ENCODE measurements at places on chromosomes 13 and 19.

DNA sequence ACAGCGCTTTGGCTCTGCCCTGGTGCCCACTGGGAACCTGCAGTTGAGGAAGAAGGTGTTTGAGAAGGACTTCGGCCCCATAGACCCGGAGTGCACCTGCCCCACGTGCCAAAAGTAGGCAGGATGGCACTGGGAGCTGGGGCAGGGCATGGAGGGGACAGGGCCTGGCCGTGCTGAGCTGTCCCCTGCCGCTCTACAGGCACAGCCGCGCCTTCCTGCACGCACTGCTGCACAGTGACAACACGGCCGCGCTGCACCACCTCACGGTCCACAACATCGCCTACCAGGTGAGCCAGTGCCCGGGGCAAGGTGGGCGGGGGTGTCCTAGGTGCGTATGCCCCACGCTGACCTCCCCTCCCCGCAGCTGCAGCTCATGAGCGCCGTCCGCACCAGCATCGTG is 5.1 kb upstream of the DNM2 start:
- DNase-seq: no peak

GRCh38 chr19:38921420-38922274 is 8.9 kb downstream of the SARS2 start:
- DNase-seq: no peak

DNA sequence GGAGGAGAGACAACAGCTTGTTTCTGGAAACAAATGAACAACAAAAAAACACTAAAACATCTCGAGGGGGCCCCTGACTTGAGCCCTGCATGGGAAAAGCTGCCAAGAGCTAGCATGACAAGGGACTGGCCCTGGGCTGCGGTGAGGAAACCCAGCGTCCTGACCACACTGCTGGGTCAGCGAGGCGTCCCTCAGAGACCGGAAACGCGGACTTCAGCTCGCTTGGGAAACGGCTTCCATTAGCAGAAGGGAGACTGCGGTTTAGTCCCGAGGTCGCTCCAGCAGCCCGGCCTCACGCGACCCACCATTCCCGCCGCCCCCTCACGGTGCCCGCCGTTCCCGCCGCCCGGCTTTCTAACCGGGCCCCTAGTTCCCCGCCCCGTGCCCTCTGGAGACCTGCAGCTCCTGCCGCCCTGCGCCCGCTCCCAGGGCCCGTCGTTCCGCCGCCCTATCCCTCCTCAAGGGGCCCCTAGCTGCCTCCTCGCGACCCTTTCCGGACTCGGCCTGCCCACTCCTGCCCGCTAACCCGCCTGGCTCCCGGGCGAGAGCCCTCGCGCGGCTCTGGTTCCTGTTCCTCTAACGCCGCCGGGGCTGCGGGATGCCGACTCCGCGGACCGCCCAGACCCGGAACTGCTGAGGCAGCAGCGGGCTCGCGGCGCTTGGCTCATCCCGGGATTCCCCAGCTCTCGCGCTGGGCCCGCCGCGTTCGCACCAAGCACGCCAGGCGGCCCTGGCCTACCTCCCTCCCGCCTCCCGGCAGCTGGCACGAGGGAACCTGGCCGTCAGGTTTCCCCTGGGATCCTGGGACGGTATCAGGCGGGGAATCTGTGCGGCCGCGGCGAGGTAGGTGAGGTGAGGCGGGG is at the start of gene CCDC122:
CCDC122 (minus strand) TSS at position 849 of the 863 bp plus-strand sequence. CDS start 10,364 bp downstream, outside the sequence.
- DNase-seq: peak; percentile 49

DNA sequence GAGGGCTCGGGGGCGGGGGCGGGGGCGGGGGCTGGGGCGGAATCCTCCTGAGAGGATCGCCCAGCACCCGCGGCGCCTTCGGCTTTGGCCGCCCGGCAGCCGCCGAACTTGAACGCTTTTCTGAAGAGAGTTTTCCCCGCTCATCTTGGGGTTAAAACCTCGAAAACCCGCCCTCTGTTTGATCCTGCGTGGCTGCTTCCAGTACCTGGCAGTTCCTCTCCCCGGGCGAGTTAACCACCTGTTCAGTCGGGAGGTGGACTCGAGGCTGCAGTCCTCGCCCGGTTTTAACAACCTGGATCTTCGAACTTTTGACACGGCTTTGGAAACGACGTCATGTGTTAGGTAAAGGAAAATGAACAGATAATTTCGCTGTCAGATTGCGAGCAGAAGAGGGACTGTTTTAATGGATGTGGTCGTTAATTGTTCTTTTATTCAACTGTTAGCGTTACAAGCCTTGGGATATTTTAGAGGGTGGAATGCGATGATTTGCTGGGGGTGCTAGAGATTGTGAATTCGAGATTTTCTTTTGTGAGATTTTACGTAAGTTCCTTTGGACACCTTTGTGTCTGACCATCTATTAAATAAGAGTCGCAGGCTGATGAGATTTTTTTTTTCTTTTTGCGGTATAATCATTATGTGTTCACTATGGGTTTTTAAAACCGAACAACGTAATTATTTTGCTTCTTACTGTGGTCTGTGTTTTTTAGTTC is 1.0 kb downstream of the FNDC3A start:
- DNase-seq: peak; percentile 71

GRCh38 chr13:38819053-38819452 is 132.2 kb downstream of the FREM2 start:
- peak; percentile 53 for DNase-seq

- peak; percentile 63 for DNase-seq
These were observed 20.3 kb upstream of the TRIM13 start for GRCh38 chr13:49976314-49977258.

DNA sequence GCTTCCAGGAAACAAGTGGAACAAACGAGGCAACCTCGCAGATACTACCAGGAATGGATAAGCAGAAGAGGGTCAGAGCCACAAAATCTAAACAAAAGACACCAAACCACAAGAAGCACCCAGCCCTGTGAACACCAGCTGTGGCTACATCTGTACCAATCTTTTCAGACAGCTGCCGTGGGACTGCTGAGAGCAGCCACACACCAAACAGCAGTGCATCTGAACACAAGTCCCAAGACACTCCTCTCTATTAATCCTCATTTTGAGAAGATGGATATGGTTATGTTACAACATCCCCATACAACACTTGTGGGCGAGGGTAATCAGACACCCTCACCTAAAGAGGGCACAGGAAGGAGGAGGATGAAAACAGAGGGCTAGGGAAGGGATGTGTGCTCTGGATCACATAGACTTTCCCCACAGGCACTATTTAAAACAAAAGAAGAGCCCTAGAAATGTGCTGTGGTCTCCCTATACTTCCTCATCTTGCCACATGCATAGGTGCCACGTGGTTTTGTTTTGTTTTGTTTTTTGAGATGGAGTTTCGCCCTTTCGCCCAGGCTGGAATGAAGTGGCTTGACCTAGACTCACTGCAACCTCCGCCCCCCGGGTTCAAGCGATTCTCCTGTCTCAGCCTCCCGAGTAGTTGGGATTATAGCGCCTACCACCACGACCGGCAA is 41.6 kb upstream of the ZNF14 start:
- no peak for DNase-seq

- DNase-seq: no peak
These were observed 5.7 kb upstream of the RPL21 start for GRCh38 chr13:27245610-27246009.

DNA sequence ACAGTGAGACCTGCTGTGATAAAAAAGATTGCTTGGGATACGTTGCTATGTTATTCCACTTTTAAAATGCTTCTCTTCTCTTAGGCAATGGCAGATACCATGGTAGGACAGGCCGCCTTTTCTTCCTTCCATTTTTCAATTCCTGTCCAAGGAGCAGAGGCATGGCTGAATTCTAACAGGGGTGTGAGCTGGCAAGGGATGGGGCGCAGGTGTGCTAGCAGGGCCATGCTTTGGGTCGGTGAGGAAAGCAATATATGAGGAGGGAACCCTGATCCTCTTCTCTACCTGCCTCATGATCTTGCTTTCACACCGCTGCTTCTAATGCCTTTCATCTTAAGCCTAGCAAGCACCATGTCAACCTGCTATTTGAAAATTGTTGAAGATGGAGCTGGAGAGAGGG is 225.0 kb downstream of the KATNAL1 start:
- DNase-seq: no peak

GRCh38 chr19:39542206-39542605 is 2.2 kb upstream of the EID2 start:
- DNase-seq: no peak

- no peak for DNase-seq
These were observed 92.4 kb upstream of the GPR183 start for GRCh38 chr13:99399623-99399974.

- no peak for DNase-seq
These were observed 12.8 kb downstream of the LYPD3 start for GRCh38 chr19:43452582-43452981.

DNA sequence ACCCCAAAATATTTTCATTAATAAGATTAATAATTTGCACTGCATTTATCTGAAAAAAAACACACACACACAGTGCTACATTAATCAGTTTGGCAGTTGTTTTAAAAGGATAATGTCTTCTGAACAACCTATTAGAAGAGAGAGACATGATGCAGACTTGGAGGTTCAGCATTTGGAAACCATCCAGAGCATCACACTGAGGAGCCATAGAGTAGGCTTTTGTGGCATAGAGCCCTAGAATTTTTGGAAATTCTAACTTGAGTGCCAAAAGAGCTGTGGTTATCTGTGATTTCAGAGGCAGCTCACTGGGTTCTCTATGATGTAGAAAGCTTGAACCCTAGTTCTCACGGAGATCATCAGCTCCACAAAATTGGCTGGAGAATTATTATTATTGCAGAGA is 90.2 kb downstream of the RFC3 start:
- DNase-seq: no peak

DNA sequence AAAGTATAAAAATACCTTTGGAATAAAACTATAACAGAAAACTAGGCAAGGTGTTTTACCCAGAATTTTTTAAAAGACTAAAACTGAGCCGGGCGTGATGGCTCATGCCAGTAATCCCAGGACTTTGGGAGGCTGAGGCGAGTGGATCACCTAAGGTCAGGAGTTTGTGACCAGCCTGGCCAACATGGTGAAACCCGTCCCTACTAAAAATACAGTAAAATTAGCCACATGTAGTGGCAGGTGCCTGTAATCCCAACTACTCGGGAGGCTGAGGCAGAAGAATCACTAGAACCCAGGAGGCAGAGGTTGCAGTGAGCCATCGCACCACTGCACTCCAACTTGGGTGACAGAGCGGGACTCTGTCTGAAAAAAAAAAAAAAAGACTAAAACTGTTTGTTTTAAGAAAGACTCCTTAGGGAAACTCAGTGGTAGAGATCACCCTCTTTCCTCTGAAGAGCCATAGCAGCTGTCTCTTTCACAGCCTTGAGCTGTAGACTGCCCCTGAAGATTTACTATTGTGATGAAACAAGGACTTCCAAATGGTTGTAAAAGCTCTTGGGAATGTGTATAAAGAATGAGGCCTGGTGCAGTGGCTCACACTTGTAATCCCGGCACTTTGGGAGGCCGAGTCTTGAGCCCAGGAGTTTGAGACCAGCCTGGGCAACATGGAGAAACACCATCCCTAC is 14.7 kb upstream of the KCTD4 start:
- no peak for DNase-seq

Measured in NCI-H1105 treated with DMSO at 0.1 percent for 48 hours (cell line).